ENCODE measurements at places on chromosomes 1 and 21.

- H3K4me1 ChIP-seq, result peaks cover 16% of the 10 kb centered on the region
- no peak for DNase-seq
- H3K27ac ChIP-seq, result no peak overlapping the region
- no peak overlapping the region for H3K4me3 ChIP-seq
Observed at GRCh38 chr1:44025816-44026215, 5.4 kb downstream of the SLC6A9 start.

DNA sequence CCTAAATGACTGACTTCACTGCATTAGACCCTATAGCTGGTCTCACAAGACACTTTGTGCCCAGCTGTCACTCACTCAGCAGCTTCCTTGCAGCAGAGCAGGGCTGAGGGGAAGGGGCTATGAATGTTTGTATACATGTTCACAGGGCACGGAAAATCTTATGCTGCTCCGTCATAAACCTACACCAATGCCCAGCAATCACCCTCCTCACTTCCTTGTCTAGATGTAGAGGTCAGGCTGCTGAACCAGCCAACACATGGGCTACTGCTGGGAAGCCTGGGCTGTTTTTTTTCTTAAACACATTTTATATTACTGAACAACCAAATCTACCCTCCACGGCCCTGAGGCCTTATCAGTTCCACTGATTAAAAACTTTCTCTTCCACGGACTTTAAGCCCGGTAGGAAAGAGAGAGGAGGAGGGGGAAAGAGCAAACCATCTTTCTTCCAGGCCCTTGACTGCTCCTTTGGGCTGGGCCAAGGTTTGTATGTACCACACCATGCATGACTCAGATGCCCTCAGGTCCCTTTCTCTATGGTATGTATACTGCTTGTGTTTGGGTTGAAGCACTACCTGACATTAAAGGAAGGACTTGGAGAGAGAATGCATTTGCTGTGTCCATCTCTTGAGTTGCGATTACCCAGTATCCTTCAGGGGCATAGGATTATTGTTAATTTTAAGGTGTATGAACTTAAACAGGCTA, 12.7 kb downstream of the MTFR1L start:
- no peak overlapping the region for H3K4me3 ChIP-seq
- peaks cover 52% of the 10 kb centered on the region for H3K36me3 ChIP-seq
- H3K4me1 ChIP-seq, result no peaks in the 10 kb centered on the region
- H3K27ac ChIP-seq, result no peak overlapping the region
- no peak for DNase-seq
- no peaks in the 10 kb centered on the region for H3K27me3 ChIP-seq

GRCh38 chr21:37865156-37865555, 51.1 kb downstream of the KCNJ6 start:
- no peak for DNase-seq
- peaks cover 45% of the 10 kb centered on the region for H3K27me3 ChIP-seq
- H3K4me1 ChIP-seq, result no peaks in the 10 kb centered on the region
- H3K27ac ChIP-seq, result no peak overlapping the region
- H3K4me3 ChIP-seq, result no peak overlapping the region

DNA sequence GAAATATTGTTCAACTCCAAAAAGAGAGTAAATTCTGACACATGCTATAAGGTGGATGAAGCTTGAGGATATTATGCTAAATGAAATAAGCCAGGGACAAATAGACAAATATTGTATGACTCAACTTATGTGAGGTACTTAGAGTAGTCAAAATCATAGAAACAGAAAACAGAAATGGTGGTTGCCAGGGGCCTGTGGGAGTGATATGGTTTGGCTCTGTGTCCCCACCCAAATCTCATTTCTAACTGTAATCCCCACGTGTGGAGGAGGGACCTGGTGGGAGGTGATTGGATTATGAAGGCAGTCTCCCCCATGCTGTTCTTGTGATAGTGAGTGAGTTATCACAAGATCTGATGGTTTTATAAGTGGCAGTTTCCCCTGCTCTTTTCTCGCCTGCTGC, 24.7 kb upstream of the DISP1 start:
- no peaks in the 10 kb centered on the region for H3K36me3 ChIP-seq
- H3K4me1 ChIP-seq, result no peaks in the 10 kb centered on the region
- H3K27me3 ChIP-seq, result peaks cover 7% of the 10 kb centered on the region
- no peak overlapping the region for H3K27ac ChIP-seq
- no peak overlapping the region for H3K4me3 ChIP-seq

DNA sequence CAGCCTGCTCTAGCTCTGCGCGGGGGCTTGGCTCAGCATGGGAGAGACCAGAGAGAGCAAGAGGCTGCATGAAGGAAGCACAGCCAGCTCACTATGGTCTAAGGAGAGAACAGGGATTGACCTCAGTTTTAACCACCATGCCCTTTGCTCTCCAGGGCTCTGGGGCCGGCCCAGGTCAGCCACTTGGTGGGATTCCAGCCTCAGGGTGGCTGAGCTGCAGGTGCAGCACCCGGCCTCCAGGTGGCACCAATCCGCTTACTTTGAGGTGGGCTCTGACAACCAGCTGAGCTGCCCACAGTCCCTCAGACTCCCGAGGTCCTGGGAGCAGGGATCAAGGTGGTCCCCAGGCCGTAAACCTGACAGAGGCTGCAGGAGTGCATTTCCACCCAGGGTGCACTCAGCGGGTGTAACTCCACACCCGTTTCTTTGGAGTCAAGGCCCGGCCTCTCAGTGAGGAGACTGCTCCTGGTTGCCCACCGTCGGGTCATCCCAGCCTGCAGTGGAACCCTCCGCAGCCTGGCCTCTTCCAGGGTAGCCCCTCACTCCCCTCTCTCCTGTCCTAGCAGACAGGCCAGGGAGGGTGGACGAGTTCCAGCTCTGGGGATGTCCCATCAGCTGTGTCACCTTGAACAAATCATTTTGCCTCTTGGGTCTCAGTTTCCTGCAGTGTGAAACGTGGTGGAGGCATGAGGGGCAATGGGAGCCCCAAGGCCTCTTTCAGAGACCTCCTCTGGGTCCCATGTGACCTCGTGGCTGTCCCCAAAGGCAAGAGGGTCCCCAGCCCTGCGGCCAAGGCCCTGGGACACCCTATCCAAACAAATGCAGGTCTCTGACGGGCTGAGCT, 607 bp upstream of the LGR6 start:
- H3K4me3 ChIP-seq, result peak overlapping the region; percentile 75
- H3K27ac ChIP-seq, result no peak overlapping the region
- peaks cover 4% of the 10 kb centered on the region for H3K36me3 ChIP-seq
- no peaks in the 10 kb centered on the region for H3K27me3 ChIP-seq
- DNase-seq, result peak; percentile 49
- peaks cover 46% of the 10 kb centered on the region for H3K4me1 ChIP-seq
